Heart right ventricle (tissue), 16 donors: ENCODE measurements at places on chromosomes 5 and 9. TPM values are rescaled to one million over a fixed set of nuclear protein-coding genes. Genes with fewer than 3 reads are reported as not detected.
A peak's percentile ranks its signal among the peaks of the same experiment; 100 is the strongest.

DNA sequence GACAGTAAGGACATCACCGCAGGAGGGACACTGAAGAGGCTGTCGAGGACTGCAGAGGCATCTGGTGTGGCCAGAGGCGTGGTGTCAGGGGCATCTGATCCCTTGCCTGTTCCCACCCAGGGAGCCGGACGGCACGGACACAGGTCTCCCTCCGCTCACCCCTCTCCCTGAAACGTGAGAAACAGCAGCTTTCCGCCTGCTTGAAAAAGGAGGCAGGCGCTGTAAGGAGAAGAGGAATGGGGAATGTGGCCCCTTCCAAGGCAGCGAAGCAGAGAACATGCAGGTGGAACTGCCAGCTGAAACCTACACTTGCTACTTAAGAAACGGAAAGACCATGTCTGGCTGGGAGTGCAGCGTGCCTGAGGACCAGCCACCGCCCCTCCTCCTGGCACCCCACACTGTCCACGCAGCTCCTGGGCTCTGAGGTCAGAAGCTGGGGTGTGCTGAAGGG, 176.2 kb downstream of the GAPVD1 start:
- DNase-seq = no peak

DNA sequence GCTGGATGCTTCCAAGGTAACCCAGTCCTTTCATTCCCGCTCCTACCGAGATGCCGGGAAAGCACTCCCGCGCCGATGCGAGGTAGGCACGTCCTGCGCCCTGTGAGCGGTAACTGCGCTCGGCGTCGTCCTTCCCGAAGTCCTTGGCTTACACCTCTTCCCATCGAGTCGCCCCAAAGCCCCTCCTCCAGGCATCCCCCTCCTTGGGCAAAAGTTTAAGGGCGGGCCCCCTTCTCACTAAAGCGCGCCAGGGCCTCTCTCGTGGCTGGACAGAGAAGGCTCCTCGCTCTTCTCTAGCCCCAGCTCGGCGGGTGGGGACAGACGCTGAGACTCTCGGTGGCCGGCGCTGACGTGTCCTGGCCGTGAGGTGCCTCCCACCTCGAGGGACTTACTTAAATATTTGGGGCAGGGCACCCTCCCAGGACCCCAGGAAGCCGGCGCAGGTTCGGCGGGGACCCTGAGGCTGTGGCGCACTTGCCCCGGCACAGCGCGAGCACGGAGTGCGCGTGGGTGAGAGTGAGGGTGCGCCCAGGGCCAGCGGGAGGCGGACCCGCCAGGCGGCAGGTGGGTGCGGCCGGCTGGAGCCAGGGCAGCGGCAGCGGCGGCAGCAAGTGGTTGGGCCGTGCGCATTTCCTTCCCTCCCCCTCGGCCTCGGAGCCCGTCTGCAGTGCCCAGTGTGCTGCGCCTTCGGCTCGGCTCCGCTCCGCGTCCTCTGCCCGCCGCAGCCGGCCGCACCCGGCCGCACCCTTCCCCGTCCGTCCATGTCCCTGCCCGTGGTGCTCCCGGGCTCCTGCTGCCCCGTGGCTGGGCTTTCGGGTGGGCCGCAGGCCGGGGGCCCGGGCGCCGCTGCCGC, at the start of gene ENTREP1:
ENTREP1 (plus strand) TSS at position 667 of the 853 bp plus-strand sequence; CDS start at position 762, 95 bp downstream.
- peak; percentile 64 for DNase-seq

DNA sequence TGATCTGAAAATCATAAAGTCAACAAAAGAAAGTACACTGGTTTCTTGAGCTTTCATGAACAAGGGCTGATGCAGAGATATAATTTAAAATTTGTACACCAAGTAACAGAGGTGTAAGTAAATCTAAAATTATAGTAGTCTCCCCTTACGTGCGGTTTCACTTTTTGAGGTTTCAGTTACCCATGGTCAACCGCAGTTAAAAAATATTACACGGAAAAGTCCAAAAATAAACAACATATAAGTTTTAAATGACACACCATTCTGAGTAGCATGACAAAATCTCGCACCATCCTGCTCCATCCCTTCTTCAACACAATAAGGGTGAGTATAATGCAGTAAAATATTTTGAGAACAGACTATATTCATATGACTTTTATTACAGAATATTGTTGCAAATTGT, 54.4 kb downstream of the AUH start:
- no peak for DNase-seq

The GNA14 gene
- 1.9 TPM for total RNA-seq
